ENCODE measurements at places on chromosomes 6 and 20.

DNA sequence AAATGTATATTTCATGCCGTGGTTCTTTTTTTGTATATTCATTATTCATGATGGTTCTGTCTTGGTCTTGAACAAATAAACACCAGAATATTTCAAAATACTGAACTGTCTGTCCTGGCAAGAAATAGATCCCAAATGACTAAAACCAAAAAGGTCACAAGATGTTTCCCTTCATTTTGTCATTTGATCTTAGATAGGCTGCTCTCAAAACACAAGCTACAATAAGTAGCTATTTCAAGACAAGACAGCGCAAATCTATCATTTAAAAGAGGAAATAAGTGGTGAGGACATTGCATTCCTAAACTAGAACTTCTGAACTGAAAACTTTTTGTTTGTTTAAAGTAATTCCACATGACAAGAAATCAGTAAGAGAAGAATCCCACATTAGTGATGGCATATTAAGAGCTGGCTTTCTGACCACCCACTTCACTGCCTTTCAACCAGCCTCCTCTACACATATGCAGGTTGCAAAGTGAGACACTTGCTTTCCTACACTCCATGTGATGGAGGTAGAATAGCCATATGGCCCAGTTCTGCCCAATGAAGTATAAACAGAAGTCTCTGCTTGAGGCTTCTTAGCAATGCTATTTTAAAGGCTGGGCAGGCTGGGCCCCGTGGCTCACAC, 54.4 kb upstream of the CCDC28A start:
- peak; percentile 41 for DNase-seq

- DNase-seq, result no peak
Measured at GRCh38 chr6:34051331-34051919, 94.5 kb downstream of the GRM4 start.

- no peak for DNase-seq
Measured at GRCh38 chr6:146912730-146913685, 291.2 kb upstream of the STXBP5 start.

- DNase-seq, result no peak
Measured at GRCh38 chr20:31237763-31238162, 19.7 kb upstream of the DEFB115 start.

GRCh38 chr6:160960839-160961238, 30.7 kb upstream of the MAP3K4 start:
- no peak for DNase-seq

- DNase-seq, result no peak
Measured at GRCh38 chr6:133277228-133277899, 36.2 kb downstream of the EYA4 start.

DNA sequence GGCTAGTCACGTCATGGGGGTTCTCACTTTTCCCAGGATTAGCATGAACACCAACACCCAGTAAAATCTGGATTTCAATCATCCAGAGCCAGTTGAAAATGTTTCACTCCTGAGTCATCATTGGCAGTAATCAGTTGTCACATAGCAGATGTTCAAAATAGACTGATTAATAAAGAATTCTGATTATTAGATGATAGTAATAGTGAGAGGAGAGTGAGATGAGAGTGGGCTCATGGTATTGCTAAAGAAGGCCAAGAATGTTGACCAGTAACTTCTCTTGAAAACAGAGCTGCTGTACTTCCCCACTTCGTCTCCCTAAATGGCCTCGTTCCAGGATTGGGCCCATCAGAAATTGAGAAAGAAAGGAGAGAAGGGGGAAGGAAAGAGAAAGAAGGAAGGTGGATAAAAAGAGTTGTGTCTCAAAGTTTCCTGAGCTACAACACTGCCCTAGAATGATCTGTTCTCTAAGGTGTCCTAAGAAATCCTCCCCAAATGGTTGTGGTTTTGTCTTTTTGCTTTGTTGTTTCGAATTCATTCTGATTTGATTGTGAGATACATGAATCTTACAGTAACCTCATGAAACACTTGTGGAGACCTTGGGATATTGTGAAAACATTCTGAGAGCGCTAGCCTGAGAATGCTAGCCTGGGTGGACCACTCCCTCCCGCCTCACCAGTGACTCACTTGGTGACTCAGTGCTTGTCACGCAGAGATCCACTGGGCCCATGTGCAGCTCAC, 502.2 kb upstream of the JARID2 start:
- peak; percentile 98 for DNase-seq

- no peak for DNase-seq
Measured at GRCh38 chr20:62288535-62289105, 14.2 kb upstream of the ADRM1 start.
